Activated naive CD8-positive, alpha-beta T cell treated with anti-CD3 and anti-CD28 coated beads, Interleukin-2, amount 10 ng/mL, durations not matched to agents 7 days and 5 days (primary cell): ENCODE measurements at places on chromosomes 5 and 9. TPM values are rescaled to one million over a fixed set of nuclear protein-coding genes. Genes with fewer than 3 reads are reported as not detected.
A peak's percentile ranks its signal among the peaks of the same experiment; 100 is the strongest.

DNA sequence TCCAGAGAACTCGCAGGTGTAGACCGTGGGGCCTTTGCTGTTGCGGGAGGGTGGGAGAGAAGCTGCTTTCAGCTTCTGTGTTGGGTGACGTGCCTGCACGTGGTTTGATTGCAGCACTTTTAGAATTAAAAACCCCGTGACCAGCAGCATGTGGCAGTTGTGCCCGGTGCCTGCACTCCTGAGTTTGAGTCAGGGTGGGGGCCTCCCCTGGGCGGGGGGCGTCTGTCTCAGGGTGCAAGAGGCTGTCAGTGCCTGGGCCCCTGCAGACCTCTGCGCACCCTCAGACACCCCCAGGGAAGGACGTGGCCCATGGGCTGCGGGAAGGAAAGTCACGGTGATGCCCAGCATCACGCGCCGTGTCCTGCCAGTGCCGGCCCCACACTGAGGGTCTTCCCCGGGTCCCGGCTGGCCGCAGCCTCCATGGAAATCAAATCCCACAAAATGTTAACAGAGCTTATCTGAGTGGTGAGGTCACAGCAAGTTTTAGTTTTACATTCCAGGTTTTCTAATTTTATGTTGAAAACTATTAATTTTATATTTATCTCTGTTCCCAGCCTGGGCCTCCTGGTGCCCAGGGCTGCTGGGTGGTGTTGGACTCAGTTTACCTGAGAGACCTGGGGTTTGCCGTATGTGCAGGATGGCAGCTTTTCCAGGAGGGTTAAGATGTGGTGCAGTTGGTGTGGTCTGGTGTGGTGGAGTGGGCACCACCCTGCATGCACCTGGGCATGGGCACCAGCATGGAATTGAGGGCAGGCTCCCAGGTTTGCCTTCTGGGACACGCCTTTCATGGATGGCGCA is 33.3 kb downstream of the AHRR start:
- no peak for DNase-seq

DNA sequence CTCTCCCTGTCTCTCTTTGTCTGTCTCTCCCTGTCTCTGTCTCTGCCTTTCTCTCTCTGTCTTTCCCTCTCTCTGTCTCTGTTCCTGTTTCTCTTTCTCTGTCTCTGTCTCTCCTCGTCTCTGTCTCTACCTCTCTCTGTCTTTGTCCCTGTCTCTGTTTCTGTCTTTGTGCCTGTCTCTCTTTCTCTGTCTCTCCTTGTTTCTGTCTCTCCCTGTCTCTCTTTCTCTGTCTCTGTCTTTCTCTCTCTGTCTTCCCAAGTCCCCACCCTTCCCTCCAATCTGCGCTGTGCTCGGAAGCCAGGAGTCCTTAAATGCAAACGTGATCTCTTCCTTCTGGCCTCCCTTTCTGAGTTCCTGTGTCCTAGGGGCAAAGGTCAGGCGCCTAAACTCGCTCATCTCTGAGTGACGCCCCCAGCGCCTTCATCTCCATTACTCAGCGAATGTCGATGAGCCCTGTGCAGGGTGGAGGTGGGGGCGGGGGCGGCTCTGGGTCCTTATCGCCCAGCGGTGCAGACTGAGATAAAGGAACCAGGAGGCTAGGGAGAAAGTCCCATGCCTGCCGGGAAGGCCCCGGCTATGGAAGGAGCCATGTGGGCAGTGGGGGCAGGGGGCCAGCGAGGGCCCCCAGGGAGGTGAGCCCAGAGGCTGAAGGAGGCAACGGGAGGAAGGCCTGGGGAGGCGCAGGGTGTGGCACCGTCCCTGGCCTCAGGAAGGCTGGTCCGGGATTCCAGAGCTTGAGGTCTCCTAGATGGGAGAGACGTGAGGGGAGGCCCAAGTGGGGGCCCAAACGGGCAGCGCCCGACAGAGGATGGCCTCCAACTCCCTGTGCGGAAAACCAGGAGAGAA is 1.5 kb upstream of the SLC6A19 start:
- peak; percentile 28 for DNase-seq

DNA sequence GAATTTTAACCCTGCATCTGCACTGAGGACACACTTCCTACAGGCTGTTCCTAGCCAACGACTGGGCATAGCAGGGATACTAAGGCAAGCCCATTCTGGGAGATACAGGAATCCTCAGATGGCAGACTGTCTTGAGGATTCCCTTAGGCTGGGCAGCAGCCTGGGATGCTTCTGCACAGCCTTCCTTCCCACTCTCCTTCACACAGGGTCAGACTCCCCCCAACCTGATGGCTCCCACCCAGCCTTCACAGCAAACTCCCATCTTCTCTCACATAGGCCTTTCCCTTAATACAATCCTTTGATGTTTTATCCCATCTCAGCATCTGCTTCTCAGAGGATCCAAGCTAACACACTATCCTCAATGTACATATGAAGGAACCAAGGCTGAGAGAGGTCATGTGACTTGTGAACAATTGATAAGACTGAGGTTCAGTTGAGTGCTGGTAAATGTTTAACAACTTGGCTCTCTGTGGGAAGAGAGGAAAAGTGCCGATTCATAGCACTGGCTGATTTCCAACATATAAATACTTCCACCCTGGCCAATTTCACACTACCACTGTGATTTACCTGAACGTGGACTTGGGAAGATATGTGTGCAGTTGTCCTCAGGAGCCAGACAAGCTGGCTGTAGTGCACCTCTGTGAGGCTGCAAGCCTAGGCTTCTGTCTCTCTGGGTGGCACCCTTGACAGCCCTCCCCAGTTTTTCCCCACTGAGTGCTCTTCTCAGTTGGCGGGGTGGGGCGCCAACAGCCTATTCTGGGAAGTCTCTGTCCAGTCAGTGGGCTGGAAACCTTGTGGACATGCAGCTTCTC is 120.2 kb upstream of the TRIM32 start:
- DNase-seq: no peak

DNA sequence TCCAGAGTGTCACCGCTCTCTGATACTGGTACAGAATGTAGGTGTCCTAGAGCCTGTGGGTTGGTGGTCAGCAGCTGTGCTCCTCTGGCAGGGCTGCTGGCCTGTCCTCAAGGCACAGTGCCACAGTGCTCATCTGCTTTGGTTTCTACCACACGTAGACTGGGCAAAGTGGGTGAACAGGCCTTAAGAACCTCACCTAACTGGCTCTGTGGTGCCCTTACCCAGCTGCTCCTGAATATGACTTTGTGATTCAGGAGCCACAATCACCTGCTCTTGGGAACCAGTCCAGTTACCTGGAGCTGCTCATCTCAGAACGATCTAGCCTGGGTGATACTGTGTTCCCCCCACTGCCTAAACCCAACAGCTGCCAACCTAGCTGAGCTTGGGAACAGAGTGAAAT is 6.4 kb downstream of the NOP16 start:
- DNase-seq: no peak

GRCh38 chr9:111605041-111605559 is 5.7 kb upstream of the PTGR1 start:
- DNase-seq: no peak

DNA sequence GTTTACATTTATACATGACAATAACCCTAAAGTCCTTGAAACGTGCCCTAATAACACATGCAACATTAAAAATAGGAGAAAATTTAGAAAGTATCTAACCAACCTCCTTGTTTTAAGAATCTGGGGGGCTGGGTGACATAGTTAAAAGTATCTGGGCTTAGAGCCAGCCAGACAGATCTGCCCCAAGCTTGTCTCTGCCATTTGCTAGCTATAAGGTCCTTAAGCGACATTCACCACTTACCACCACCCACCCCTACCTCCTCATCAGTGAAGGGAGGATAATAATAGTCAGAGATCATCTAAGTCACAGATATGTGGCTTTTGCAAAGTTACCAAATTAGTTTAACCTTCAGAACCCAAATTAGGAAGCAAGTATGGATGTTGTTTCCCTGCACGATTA is 33.8 kb upstream of the CAST start:
- no peak for DNase-seq

DNA sequence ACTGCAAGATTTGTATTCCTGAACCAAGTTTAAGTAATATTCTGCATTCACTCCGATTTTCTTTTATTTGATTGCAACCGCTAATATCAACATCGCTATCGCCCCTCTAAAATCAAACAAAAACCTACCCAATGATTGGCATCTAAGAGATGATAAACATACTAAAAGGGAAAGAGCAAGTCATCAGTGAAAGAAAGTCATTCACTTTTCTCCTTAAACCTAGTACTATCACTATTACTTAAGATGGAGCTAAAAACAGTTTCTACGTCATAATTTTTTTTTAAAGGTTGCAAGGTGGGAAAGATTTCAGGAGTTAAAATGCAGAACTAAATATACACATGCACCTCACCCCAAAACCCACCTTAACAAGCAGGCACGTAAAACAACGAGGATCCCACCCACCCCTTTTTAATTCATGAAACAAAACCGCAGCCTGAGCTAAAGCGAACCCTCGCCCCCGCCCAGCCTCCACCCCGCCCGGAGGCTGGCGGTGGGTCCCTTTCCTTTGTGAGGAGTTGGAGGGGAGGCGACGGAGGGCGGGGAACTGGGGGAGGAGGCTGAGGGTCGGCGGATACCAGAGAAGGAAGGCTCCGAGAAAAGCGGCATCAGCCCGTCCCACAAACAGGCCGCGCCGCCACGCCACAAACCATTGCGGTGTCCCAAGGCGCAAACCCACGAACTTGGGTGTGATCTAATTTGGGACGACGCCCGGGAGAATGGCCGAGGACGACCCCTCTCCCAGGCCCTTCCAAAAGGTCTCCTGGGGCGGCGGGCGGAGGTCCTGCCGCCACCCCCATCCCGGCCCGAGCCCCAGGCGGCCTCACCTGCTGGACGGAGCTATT is 861 bp downstream of the UBQLN1 start:
- peak; percentile 82 for DNase-seq

- DNase-seq: no peak
These were observed 2.2 kb downstream of the ZCCHC9 start for GRCh38 chr5:81303563-81303962.

DNA sequence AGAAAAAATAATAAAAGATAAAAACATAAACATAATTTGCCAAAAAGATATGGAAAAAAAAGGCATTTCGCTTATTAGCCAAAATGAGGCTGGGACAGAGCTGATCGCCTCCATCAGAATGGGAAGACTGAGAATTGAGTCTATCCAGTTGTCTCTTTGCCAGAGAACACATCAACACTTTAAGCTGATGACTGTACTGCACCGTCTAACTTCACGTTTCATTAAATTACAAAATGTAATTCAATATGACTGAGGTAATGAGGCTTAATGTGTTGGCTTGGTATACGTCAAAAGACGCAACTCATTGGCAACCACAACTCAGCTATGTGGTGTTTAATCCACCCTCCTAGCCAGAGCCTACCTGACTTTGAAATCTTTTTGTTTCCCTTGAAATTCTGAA is 462.7 kb upstream of the CD180 start:
- no peak for DNase-seq

DNA sequence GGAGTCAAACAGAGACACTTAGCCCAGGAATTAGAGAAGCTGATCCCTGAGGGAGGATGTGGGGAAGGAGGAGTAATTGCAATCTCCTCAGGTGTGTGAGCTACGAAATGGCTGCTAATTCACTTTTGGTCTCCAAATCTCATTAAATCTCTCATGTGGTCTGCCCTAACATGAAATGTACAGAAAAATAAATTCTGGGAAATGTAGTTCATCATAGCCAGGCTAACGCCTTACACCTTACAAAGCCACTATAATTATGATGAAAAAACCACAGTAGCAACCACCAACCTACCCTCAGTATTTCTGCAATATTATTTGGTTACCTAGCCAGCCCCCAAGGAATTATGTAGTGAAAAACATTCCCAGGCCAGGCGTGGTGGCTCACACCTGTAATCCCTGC is 354.0 kb downstream of the TMEM167A start:
- DNase-seq: no peak

DNA sequence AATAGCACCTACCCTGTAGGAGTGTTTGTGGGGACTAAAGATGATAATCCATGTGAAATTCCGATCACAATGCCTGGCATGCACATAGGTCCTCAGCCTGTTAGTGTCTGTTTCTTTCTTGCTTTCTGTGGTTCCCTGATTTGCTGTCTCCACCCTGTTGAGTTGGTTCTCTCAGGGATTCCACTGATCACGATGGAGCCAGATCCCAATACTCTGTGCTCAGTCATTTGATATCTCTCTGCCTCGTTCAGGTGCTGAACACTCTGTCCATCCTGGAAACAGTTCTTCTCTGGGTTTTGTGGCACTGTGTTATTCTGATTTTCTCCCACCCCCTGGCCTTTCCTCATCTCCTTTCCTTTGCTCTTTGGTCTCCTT is 60.8 kb downstream of the ARHGAP26 start:
- no peak for DNase-seq

- DNase-seq: no peak
These were observed 243.2 kb downstream of the ELAVL2 start for GRCh38 chr9:23582836-23583235.

- DNase-seq: no peak
These were observed 287.8 kb downstream of the TLR4 start for GRCh38 chr9:117992006-117992405.

DNA sequence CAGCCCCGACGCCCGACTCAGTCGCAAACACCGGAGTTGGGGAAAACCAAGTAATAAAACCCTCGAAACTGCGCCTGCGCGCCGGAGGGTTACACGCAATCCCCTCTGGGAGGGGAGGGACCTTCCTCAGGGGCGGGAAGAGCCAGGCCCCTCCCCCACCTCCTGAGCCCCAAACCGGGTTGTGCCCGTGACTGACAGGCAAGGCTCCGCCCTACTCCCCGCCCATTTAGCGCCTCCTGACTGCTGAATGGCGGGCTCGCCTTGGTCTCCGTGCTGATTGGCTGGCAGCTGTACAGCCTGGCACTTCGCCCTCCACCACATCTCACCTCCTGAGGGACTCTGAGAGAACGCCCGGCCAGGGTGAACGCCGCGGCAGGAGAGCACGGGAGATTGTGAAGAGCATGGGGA is at the start of gene PRDM9:
TSS of gene PRDM9 (plus strand) at position 332 of the 408 bp plus-strand sequence. CDS start 1,425 bp downstream, outside the sequence.
- DNase-seq: peak; percentile 30

- DNase-seq: no peak
These were observed 58.9 kb upstream of the ORM1 start for GRCh38 chr9:114263853-114264510.

DNA sequence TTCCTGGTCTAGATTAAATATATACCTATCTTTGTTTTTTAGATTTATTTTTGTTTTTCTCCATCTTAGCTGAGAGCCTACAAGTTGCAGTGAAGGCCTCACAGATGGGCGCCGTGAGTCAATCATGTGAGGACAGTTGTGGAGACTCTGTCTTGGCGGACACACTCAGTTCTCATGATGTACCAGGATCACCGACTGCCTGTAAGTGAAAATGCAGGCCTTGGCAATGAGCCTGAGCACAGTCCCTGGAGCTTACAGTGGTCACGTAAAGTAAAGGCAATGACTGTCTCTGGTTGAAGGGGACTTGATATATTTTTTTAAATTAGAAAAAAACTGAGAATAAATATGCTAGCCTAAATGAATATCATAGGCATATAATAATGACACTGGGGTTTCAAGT is 271.9 kb downstream of the ARHGEF28 start:
- no peak for DNase-seq

WNT8A gene
- not detected for total RNA-seq

UGT3A1 gene
- total RNA-seq: not detected

CSNK1G3 gene
- 60.3 TPM for total RNA-seq

LHX6 gene
- total RNA-seq: not detected

IL5 gene
- not detected for total RNA-seq

ADGRD2 gene
- total RNA-seq: not detected

PPIP5K2 gene
- 67.1 TPM for total RNA-seq

FUT7 gene
- total RNA-seq: 0.62 TPM

ZNF454 gene
- not detected for total RNA-seq

ODF2 gene
- total RNA-seq: 64.9 TPM

ACOT12 gene
- total RNA-seq: not detected
